NCI-H82 (cell line): ENCODE measurements at places on chromosomes 5 and 9.

- DNase-seq = no peak
Measured at GRCh38 chr5:130385656-130386055, 481.4 kb downstream of the CHSY3 start.

GRCh38 chr9:31321256-31321655 lies 1063.2 kb upstream of the ACO1 start:
- no peak for DNase-seq

DNA sequence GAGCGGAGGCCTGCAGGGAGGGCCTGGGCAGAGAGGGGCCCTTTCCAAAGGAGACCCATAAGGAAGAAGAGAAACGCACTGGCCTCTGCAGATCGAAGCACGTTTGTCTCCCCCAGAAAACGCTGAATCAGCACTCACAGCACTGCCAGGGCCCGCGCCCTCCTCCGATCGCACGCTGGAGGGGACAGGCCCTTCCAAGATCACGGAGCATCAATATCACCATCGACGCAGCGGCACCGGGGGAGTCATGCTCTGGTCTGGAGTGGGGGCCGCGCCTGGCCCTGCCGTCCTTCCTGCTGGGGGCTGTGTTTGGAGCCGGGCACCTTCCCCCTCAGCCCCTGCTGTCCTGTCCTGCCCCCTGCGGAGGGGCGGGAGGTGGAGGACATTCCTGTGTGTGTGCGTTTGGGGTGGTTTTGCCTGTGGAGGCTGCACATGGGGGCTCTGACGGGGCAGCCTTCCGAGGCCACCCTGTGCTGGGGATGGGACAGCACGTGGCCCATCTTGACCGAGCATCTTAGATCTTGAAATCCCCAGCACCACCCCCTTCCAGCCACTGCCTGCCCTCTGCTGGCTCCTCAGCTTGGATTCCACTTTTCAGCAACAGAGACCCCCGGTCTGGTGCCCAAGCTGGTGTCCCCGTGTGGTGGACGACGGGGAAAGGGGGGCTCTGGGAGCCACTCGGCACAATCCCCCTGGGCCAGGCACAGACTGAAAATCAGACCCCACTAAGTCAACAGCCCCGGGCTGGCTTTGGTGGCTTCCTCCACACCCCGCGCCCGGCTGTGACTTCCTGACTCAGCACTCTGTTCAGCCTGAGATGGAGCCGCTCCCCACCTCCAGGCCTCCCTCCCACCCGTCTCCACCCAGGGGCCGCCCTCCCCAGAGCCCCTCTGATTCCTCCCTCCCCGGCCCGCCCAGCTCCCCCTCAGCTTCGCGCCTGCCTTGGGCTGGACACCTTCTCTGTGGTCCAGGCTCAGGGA lies 8.3 kb downstream of the TMEM250 start:
- DNase-seq = no peak

DNA sequence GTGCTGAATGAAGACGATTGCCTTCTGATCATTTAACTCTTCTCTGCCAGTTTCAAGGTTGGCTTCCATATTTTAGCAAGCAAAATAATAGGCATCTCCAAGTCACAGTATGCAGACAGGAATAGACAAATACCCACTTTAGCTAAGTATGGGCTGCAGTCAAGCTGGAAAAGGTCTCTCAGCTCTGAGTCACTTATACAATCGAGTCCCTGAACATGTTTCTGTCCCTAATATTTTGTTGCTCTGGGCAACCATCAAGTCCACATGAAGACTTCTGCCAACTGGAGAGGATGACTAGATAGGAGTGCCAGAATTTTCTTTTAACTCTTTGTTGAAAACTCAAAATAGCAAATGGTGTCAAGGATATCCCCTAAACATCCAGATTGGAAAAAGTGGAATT lies 575.3 kb downstream of the RAB3C start:
- no peak for DNase-seq

DNA sequence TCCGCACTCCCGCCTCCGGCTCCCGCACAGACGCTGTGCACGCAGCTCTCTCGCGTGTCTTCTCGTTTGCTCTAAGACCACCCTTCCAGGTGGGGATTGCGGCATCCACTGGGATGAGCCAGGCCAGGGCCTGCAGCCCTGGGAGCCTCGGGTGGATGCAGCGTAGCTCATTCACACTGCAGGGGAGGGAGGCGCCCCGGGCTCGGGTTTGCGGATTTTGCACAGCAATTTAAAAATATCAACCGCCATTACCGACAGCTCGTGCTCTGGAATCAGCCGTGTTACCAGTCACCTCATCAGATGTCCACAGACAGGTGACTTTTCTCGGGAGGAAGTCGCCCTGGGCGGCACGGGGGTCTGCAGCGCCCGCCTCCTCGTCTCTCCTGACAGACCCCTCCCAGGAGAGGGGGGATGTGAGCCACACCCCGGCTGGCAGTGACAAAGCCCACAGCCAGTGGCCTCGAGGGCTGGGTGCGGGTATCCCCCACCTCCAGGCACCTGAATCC lies 20.8 kb upstream of the SLC6A3 start:
- no peak for DNase-seq

- DNase-seq = peak; percentile 65
Measured at GRCh38 chr9:7665874-7666273, 133.7 kb downstream of the DMAC1 start.

GRCh38 chr5:81269751-81270393 lies 31.5 kb upstream of the ZCCHC9 start:
- no peak for DNase-seq

GRCh38 chr5:68652534-68652965 lies 437.0 kb downstream of the PIK3R1 start:
- no peak for DNase-seq

DNA sequence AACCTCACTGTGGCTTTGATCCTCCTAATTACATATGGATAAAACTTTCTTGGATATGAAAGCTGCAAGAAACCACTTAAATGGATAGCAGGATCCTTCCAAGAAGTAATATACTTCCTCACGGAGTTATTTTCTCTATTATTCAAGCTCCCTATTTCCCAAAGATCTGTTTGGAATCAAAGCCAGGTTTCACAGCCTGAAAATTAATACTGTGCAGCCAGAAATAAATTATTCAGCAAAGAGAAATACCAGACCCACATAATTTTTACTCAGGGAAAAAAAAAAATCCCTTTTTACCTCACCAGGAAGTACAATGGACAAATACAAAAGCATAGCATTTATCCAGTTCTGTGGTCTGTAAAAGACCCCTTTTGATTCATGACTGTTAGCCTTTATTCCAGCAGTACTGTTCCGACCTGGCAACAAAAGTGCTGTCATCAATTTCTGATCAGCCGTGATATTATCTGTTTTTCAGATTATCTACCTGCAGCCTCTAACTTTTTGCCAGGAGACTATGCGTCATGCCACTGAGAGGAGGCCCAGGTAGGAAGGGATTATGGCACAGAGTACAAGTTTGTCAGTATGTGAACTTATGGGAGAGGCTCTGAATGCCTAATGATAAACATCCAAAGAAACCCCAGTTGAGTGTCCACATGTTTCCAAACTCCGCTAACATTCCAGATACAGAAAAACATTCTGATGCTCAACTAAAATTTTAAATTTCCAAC lies 57.0 kb downstream of the FBN2 start:
- no peak for DNase-seq

GRCh38 chr5:93599001-93599379 lies 16.0 kb downstream of the NR2F1 start:
- no peak for DNase-seq

GRCh38 chr9:15357050-15357653 lies 50.1 kb upstream of the TTC39B start:
- no peak for DNase-seq

GRCh38 chr5:156096259-156096658 lies 230.7 kb upstream of the SGCD start:
- DNase-seq = no peak

- DNase-seq = no peak
Measured at GRCh38 chr9:98521141-98521540, 187.6 kb downstream of the GABBR2 start.

- DNase-seq = no peak
Measured at GRCh38 chr5:44402084-44402483, 12.9 kb upstream of the FGF10 start.

DNA sequence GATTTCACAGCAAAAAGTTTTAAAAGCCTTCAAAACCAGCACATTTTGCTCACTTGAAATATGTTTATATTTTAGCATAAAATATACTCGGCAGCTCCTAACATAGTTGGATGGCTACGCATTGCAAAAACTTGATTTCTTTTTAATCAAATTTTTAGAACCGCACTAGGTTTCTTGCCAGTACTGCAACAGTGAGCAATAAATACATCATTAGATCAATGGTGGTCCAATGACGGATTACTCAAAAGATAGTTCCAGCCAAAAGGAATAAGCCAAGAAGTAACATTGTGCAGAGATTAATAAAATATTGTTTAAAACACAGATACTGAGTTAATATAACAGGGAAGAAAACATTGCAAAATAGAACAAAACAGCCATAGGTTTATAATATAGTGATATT lies 5.5 kb downstream of the MARCHF3 start:
- DNase-seq = no peak

GRCh38 chr9:94108584-94108983 lies 24.3 kb downstream of the PTPDC1 start:
- no peak for DNase-seq

- no peak for DNase-seq
Measured at GRCh38 chr5:154791535-154791934, 36.4 kb downstream of the LARP1 start.
